ENCODE measurements at places on chromosomes 7 and 10.

DNA sequence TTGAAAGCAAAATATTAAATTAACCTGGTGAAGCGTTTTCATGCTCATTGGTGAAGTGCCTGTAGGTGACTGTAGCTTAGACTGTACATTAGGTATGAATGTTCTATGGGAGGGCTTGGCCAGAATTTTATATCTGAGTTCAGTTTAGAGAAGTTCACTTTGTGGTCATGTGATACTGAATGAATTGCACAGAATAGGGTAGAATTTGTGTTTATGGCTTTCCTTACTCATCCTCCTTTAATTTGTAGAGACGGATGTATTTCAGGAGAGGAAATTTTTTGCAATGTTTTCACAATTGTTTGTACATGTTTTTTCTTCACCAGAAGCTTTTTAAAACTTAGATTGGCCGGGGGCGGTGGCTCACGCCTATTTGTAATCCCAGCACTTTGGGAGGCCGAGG is 32.3 kb downstream of the REEP3 start:
- DNase-seq, result no peak

- DNase-seq, result no peak
Measured at GRCh38 chr10:126972635-126973414, 67.6 kb downstream of the DOCK1 start.

- DNase-seq, result no peak
Measured at GRCh38 chr7:152132812-152133211, 107.3 kb downstream of the GALNT11 start.

GRCh38 chr7:44384586-44385433 is 59.4 kb upstream of the CAMK2B start:
- no peak for DNase-seq

GRCh38 chr10:77433546-77433945 is 204.1 kb downstream of the KCNMA1 start:
- no peak for DNase-seq

GRCh38 chr7:42127232-42127622 is 109.8 kb downstream of the GLI3 start:
- DNase-seq, result no peak

DNA sequence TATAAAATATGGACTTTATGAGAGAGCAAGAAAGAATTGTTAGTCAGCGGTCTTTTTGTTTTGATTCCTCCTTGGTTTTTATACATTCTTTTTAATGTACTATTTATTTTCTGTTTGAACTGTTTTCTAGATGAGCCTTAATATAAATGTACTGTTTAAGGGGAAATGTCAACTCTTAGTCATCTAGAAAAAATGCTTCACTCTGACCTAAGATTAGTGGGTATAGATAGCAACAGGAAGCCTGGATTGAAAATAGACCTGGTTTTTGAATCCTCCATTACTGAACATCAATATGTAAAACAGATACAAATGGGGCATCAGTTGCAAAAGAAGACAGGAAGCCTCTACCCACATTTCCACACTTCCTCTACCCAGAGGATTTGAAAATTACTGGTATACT is 87.8 kb downstream of the CHRM2 start:
- DNase-seq, result no peak

DNA sequence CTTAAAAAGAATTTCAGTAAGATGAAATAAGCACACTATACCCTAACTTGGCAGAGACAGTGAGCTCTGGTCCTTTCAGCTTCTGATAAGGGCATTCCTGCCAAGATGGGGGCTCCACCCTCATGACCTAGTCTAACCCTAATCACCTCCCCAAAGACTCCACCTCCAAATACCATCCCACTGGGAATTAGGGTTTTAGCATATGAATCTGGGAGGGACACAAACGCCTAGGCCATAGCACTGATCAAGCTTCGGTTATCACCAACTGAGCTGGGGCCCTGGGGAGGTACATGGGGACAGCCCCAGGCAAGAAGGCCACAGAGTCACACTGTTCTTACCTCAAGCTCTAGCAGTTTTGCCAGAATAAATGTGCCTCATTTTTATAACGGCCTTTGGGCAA is 31.4 kb downstream of the PALS2 start:
- DNase-seq, result no peak

- no peak for DNase-seq
Measured at GRCh38 chr10:11462071-11462470, 149.4 kb downstream of the USP6NL start.

GRCh38 chr10:69696073-69696731 is 66.2 kb downstream of the FAM241B start:
- no peak for DNase-seq

DNA sequence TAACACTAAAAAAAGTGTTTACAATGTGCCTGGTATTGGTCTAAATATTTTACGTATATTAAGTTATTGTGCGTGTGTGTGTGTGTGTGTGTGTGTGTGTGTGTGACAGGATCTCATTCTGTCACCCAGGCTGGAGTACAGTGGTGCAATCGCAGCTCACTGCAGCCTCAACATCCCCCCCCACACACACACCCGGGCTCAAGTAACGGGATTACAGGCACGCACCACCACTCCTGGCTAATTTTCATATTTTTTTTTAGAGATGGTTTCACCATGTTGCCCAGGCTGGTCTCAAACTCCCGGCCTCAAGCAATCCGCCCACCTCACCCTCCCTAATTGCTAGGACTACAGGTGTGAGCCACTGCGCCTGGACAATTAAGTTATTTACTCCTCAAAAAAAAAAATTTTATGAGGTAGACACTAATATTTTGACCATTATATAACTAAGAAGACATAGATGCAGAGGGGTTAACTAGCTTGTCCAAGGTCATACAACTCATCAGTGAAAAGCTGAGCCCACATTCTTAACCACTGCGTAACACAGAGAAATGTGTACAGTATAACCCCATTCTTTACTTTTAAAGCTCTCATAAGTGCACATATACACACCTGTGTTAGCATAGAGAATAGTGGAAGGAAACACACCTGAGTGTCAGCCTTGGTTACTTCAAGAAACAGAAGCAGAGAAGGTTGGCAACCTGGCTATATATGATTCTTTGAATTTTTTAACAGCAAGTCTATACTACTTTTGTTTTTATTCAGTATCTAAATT is 35.0 kb downstream of the DNAJC12 start:
- DNase-seq, result no peak

DNA sequence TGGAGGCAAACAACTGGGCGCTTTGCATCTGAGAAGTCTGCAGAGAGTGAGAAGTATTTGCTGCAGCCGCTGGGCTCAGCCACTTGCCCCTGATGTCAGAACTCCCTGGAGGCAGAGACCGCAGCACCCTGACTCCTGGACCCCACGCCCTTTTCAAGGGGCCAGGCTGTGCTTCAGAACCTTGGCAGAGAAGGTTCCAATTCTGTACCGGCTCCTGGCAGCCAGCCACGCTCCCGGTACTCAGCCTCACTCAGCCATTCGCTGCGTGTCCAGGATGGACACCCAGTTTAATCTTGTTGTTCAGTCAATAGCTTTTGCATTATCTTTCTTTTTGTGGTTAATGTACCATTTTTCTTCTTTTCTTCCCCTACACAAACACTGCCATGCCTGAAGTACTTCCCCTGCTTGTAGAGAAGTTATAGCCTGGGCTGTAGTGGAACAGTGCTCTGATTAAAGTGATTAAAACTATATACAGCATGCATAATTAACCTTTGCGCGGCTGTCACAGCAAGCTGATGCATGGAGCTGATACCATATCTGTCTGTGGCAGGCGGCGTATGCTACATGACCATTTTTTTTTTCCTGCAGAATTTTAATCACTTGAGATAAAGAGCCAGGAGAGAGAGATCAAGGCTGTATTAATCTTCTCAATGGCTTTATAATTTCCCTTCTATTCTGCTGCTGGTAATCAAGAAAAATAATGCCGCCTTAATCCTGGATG is 578.5 kb downstream of the SDK1 start:
- no peak for DNase-seq

DNA sequence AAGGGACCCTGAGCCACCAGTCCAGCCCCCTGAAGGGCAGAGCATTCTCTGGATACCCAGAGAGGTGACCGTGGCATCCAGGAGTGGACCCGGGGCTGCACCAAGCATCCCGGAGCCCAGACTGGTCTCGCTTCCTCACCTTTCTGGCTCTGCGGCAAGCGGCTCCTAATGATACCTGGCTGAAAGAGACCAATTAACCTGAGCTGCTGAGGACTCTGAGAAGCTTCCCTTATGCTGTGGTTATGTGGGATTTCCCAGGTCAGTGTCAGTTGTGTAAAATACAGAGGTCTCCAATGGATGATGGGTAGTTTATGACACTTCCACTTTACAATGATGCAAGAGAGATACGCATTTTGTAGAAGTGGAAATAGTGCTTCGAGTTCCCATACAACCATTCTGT is 51.5 kb downstream of the PFKFB3 start:
- no peak for DNase-seq

- no peak for DNase-seq
Measured at GRCh38 chr7:81611040-81611439, 158.8 kb downstream of the HGF start.

- no peak for DNase-seq
Measured at GRCh38 chr7:103593691-103594090, 147.7 kb upstream of the SLC26A5 start.

GRCh38 chr10:5764422-5765297 is 48.6 kb downstream of the GDI2 start:
- no peak for DNase-seq

DNA sequence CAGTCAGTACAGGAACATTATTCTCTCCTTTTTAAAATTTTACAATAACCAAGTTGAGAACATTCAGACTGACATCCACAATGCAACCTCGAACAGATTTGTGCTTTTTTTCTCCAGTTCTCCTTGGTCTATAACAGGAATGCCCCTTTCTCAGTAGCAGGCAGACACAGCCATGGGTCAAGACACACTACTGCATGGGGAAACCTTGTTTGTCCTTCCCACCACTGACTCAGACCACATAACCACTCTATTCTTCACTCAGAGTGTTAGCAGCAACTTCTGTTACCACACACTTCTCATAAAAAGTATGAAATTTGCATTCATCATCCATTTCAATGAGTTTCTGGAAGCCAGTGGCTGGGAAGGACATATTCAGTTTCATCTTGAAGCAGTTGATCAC is 421.7 kb downstream of the ADRA2A start:
- DNase-seq, result no peak

DNA sequence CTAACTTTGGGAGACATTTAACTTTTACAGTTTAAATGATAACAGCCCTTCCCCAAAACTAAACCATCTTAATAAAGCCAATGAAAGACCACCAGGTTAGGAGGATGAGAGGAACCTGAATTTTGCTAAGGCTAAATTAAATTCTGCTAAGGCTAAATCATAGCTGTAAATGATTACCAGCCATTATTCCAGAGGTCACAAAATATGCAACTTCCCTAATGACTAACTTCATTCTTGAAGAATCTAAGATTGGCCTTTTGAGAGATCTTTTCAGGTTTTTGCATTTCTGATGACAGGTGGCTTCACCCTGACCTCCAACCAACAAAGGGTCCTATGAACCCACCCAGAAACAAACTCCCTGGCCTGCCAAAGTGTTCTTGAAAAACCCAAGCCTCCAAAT is 373.3 kb downstream of the IPMK start:
- DNase-seq, result no peak

DNA sequence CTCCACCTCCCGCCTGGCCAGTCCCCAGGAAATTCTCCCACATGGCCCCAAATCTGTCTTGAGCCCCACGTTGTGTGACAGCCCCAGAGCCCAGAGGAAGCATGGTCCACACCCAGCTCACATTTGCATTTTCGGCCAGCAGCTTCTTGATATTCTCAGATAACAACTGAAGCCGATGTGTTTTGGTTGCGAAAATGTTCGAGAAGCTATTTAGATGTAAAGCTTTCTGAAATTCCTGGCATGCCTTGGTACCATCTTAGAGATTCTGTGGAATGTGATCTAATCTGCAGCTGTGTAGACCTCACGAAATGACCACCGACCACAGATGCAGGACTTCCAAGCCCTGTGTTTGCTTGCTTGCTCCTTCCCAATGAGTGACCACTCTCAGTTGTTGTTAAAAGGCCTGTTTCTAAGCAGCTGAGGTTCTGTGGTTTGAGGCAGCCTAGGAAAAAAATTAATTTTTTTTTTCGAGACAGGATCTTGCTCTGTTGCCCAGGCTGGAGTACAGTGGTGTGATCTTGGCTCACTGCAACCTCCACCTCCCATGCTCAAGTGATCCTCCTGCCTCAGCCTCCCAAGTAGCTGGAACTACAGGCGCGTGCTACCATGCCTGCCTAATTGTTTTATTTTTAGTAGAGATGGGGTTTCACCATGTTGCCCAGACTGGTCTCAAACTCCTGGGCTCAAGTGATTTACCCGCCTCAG is 8.8 kb downstream of the SLC4A2 start:
- no peak for DNase-seq

DNA sequence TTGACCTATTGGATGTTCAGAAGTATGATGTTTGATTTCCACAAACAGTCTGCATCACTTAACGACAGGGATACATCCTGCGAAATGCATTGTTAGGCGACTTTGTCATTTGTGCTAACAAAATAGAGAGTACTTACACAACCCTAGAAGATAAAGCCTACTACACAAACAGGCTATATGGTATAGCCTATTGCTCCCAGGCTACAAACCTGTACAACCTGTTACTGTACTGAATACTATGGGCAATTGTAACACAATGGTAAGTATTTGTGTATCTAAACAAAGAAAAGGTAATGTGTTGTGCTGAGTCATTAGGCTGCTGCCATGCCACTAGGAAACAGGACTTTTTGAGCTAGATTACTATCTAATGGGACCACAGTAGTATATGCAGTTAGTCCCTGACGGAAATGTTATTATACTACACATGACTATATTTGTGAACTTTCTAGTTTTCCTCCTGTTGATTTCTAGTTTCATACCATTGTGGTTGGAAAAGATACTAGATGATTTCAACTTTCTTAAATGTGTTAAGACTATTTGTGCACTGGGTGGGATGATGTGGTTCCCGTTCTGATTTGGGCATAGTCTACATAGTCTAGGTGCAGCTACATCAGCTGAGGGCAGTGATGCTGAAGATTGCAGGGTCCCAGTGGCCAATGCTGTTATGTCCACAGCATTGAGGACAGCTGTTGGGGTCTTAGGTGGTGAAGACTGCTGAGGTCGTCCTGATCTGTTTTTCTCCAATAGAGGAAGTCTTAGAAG is 161.7 kb downstream of the HTR7 start:
- DNase-seq, result no peak

DNA sequence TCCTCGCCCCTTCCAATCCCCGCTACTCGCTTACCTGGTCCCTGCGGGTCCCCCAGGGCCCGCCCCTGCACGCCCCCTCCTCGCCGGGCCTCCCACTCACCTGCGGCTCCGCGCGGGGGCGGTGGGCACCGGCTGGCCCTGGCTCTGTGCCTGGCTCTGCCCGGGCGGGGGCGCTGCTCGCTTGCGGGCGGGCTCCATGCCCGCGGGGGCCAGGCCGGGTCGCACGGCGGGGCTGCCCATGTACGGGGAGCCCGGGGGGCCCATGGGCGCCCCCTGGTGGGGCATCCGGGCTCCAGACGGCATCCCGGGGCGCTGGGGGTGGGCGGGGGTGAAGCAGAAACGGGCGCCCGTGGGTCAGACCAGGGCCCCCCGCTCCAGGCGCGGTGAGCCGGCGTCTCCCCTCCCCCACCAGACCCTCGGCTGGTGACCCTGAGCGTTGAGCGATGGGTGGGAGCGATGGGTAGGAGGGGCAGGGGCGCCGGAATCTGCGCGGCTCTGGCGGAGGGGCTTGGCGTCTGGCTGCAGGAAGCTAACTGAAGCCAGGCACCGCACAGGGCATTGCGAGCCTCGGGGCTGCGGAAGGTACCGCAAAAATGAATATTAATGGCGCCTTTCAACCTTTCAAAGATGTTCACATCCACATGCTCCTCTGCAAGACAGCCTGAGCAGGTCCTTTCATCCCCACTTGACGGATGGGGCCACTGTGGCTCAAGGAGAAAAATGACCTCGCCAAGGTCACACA is 3.0 kb downstream of the SMARCD3 start:
- DNase-seq, result peak; percentile 54
